ENCODE measurements at places on chromosomes 3 and 15.

- no peak for DNase-seq
These were observed 317.3 kb upstream of the CFAP20DC start for GRCh38 chr3:59367150-59367549.

- DNase-seq = no peak
These were observed 75.5 kb downstream of the EBLN2 start for GRCh38 chr3:73136941-73137340.

- peak; percentile 20 for DNase-seq
These were observed 121.0 kb downstream of the SSR3 start for GRCh38 chr3:156433910-156434309.

DNA sequence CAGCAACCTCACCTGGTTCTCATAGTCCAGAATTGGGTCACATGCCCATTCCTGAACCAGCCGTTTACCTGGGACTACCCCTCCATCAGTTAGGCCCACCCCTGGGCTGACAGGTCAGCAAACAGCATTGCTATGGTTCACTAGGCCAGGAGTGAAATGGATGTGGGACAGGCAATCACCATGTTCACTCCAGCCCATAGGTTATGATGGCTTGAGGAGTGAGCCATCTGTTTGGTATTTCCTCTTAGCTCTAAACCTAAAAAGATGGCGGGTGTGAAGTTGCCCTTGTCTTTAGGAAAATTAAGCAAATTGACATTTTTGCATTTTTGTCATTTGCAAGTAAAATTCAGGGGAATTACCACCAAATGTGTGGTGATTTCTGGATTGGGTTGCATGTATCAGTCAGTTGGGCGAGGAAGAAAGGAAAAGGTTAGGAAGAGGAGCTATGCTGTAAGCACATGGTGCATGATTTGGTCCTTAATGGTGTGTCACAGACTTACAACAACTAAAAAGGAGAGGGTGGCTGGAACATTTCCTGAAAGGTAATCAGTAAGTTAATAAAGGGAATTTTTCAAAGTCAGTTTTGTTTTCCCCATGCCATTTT, 17.2 kb downstream of the NXPE3 start:
- peak; percentile 27 for DNase-seq

- DNase-seq = no peak
These were observed 27.4 kb upstream of the SRGAP3 start for GRCh38 chr3:9276761-9277370.

DNA sequence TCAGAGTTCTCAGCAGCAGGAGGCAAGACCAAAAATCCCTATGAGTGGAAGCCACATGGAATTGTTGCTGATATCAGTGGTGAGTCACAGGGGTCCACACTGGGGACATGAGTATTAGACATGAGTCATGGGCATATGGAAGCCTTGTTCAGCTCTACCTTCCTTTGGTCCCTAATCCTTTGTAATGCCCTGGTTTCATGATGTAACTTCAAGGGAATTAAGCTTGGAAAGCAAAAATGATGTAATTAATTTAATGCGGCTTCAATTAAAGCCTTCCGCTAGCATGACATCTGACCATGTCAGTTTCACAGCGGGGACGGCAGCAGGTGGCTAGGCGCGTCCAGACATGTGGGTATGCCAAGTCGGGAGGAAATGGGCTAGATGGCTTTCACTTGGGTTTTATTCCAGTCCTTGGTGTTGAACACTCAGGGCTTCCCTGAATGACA, 176.1 kb upstream of the RGMA start:
- no peak for DNase-seq

- DNase-seq = peak; percentile 62
These were observed 3.7 kb downstream of the WNT5A start for GRCh38 chr3:55483196-55484095.

- DNase-seq = peak; percentile 7
These were observed 46.7 kb upstream of the OXTR start for GRCh38 chr3:8816106-8816505.

DNA sequence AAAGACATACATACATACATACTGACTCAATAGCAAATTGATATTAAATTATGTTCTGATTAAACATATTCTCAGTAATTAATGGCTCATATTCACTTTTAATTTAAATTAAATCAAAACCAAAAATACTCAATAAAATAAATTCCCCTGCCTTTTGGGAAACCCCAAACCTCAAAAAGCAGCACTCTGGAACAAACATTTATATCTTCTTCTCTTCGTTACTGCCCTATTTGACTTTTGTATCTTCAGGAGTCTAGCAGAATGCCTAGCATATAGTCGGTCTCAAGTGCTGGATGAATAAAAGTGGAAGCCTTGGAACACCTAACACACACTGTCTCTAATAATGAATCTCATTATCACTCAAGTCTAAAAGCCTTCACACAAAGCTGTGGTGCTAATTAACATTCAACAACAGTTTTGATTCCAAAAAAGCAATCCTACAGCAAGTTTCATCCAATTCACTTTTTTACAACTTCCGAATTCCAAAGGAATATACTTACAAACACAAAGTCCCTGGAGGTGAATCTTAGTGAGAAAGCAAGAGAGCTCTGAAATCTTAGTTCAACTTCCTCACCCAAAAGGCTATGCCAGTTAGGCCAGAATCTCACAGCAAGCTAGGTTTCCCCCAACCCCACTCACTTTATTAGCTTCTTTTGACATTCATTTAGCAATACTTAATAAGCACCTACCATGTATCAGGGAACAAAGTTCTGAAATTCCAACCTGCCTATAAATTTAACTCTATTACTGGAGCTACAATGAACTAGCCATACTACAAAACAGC, 35.0 kb downstream of the GSK3B start:
- DNase-seq = no peak

- DNase-seq = no peak
These were observed 344.2 kb upstream of the PPP2R3A start for GRCh38 chr3:135621184-135621920.

GRCh38 chr15:66070220-66070934, 183.2 kb downstream of the MEGF11 start:
- DNase-seq = no peak

- no peak for DNase-seq
These were observed 8.3 kb upstream of the CLEC3B start for GRCh38 chr3:45017821-45018220.

- no peak for DNase-seq
These were observed 196.9 kb upstream of the PRICKLE2 start for GRCh38 chr3:64422192-64422591.

DNA sequence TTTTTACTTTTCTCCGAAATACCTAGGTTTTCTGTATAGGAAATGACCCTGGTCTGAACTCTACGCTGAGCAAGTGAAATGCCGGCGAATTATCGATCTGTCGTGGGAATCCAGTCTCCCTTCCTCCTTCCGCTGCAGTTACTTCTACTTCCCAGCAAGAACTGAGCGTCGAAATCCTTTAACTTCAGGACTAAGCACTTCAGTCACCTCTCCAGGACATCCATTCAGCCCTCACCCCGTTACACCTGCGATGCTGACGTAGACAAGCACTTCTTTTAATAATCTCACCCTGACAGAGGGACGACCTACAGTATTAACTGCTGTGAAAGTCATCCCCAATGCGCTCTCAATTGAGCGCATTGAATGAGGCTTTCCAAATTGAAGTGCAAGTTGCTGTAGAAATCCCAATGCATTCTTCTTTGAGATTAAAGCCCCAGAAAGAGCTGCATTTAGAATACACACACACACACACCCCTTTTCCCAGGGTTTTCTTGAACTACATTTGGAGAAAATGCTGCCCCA, 1.3 kb downstream of the TOP2B start:
- DNase-seq = peak; percentile 25
